ENCODE measurements at places on chromosomes 16 and 17.

DNA sequence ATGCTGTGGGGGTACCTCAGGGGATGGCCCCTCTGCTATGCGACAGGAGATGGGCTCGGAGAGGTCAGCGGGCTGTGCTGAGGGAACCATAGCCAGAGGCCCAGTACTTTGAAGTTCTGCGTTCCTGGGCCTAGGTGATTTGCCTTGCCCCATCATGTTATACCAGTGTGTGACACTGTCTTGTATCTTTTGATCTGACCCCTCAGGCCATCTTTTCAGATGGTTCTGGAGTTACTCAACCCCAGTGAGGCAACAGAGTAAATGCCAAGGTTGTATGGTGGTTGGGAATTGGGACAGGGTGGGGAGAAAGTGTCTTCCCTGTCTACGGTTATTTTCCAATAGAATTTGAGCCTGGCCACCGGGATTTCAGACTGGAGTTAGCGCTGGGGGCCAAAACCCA is 8.5 kb downstream of the MSI2 start:
- no peak for DNase-seq

- no peak for DNase-seq
Observed at GRCh38 chr16:12245921-12246720, 269.6 kb downstream of the SNX29 start.

- DNase-seq = no peak
Observed at GRCh38 chr17:39861235-39861634, 2.9 kb downstream of the IKZF3 start.

DNA sequence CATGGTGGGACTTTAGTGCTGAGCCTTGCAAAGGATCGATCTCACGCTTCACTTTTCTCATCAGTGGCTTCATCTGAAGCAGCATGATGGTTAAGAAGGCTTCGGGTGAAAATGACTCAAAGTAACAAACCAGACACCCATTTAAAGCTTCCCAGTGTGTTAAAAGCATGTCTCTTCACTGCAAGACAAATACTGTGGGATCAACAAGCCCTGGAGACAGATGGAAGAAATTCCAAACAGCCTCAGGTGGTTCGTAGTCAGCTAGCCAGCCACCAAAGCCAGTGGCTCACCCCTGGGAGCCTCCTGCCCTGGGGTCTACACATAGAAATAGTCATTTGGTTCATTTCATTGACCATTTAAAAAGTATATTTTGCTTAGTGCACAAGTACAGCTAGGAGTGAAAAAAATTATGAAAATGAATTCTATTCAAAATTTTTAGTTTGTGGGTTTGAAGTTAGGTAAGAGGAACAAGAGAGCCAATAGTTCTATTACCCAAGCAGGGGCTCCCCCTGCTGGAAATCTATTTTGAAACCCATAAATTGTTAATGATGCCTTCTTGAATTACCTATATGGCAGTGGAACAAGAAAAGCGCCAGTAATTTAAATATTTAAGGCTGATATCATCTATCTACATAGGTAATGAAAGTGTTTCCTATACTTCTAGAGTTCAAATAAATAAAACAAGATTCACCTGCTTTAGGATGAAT is 51.6 kb downstream of the PMP22 start:
- DNase-seq = no peak

GRCh38 chr17:65115839-65116238 is 21.3 kb upstream of the RGS9 start:
- no peak for DNase-seq

DNA sequence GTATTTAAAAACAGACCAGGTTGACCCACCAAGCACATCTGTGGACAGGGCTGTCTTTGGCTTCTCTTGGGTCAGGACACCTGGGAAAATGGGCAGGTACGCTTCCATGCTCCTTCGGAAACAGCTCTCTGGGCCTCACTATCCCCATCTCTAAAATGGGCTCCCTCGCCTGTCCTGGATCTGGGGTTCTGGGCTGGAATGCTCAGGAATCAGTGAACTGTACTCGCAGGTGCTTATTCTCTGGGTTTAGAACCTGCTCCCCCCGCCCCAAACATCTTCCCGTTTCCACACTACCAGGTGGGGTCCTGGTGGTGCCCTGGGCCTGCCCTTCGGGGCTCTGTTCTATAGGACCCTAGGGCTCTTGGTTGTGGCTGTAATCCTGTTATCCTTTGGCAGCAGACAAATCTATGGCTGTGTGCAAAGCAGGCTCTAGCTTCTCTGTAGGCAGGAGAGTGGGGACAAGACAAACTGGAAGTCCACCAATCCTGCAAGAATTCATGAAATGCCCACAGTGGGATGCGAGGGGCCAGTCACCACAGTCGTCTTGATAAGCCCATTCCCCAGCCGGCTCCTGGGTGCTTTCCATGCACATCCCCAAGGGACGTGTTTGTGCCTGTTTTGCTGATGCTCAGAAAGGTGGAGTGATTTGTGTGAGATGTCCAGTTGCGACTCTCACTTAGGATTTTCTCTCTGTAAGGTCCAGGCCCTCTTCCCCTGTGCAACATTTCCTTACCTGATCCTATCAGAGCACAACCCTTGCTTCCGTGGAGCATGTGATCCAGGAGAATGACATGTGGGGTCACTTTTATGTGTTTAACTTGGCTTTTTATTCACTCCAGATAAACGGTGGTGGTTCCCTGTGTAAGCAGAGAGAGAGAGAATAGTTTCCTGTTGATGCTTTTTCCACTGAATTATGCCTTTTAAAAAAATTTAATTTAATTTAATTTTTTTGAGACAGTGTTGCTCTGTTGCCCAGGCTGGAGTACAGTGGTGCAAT is 37.2 kb downstream of the HAPSTR1 start:
- no peak for DNase-seq

GRCh38 chr17:9202532-9202931 is 181.2 kb downstream of the NTN1 start:
- no peak for DNase-seq

- peak; percentile 31 for DNase-seq
Observed at GRCh38 chr17:11986942-11987329, 10.3 kb downstream of the ZNF18 start.

GRCh38 chr16:47728205-47728604 is 267.1 kb downstream of the PHKB start:
- DNase-seq = no peak

GRCh38 chr17:65588181-65588808 is 26.8 kb upstream of the AXIN2 start:
- no peak for DNase-seq

Measured in left renal cortex interstitium (tissue), 4 donors.